Osteocyte (in vitro differentiated cells): ENCODE measurements at places on chromosomes 13 and 19. TPM values are rescaled to one million over a fixed set of nuclear protein-coding genes. Genes with fewer than 3 reads are reported as not detected.

GRCh38 chr19:3178377-3178972, at the start of gene S1PR4:
Gene S1PR4, plus strand, starts transcription at chr19:3178769. Its CDS starts 24 bp downstream, at chr19:3178793.
- H3K27me3 ChIP-seq: no peaks in the 10 kb centered on the region
- H3K27ac ChIP-seq: no peak within 1 kb of the TSS
- H3K36me3 ChIP-seq: no peaks in the 10 kb centered on the region
- no peak within 1 kb of the TSS for H3K4me3 ChIP-seq

GRCh38 chr19:1453525-1454364, 3.8 kb downstream of the APC2 start:
- H3K4me1 ChIP-seq: peaks cover 9% of the 10 kb centered on the region
- no peak overlapping the region for H3K27ac ChIP-seq
- H3K36me3 ChIP-seq: no peaks in the 10 kb centered on the region
- no peak overlapping the region for H3K4me3 ChIP-seq

DNA sequence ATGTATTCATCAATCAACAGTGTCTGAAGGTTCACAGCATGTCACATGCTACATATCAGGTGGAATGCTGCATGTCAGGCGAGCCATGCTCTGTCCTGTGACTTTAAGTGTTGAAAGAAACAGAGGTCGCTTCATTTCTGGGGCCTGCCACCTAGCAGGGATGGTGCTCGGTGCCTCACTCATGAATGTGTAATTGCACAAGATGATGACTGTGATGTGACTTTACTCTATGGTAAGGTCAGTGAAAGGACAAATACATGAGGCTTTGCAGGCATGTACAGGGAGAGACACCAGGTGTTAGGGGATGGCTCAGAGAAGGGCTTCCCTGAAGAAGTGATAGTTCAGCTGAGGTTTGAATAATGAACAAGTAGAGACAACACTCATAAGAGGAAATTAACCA, 66.7 kb downstream of the FRY start:
- H3K4me1 ChIP-seq: no peaks in the 10 kb centered on the region
- no peaks in the 10 kb centered on the region for H3K36me3 ChIP-seq

- H3K36me3 ChIP-seq: peaks cover 23% of the 10 kb centered on the region
Measured at GRCh38 chr19:11096210-11096841, 7.1 kb downstream of the LDLR start.

GRCh38 chr13:68872338-68872737, 1235.3 kb upstream of the ATXN8OS start:
- DNase-seq: no peak
- no peaks in the 10 kb centered on the region for H3K36me3 ChIP-seq
- H3K4me3 ChIP-seq: no peak overlapping the region
- no peaks in the 10 kb centered on the region for H3K27me3 ChIP-seq

DNA sequence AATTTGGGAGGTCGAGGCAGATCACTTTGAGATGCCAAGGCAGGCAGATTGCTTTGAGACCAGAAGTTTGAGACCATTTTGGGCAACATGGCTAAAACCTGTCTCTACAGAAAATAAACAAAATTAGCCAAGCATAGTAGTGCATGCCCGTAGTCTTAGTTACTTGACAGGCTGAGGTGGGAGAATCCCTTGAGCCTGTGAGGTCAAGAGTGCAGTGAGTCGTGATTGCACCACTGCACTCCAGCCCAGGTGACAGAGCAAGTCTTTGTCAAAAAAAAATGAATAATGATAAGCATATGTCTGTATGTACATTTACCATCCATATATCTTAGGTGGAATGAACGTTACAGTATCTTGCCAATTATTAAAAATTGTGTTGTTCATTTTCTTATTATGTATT, 2447.7 kb downstream of the PCDH9 start:
- no peak overlapping the region for H3K4me3 ChIP-seq
- no peaks in the 10 kb centered on the region for H3K4me1 ChIP-seq
- H3K27me3 ChIP-seq: no peaks in the 10 kb centered on the region

GRCh38 chr13:27774651-27775050, 17.6 kb upstream of the GSX1 start:
- peaks cover 40% of the 10 kb centered on the region for H3K27me3 ChIP-seq
- H3K4me1 ChIP-seq: no peaks in the 10 kb centered on the region
- H3K4me3 ChIP-seq: no peak overlapping the region

DNA sequence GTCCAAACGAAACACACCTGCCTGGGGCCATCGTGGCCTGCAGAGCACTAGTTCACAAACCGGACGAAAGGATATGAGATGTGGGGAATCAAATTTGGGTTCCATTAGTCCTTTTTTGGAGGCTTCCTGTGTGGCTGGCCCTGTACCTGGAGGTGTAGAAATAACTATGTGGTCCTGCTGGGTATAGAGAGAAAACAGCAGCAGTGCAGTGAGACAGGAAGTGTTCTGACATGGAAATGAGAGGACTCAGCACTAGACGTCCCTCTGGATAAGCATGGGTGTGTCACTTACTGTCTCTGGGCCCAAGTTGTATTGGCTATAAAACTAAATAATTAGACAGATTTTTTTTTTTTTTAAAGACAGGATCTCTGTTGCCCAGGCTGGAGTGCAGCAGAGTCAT, 12.3 kb downstream of the KDELR1 start:
- peaks cover 19% of the 10 kb centered on the region for H3K36me3 ChIP-seq
- DNase-seq: no peak
- no peaks in the 10 kb centered on the region for H3K4me1 ChIP-seq
- no peak overlapping the region for H3K4me3 ChIP-seq
- no peaks in the 10 kb centered on the region for H3K27me3 ChIP-seq
- H3K27ac ChIP-seq: no peak overlapping the region

DNA sequence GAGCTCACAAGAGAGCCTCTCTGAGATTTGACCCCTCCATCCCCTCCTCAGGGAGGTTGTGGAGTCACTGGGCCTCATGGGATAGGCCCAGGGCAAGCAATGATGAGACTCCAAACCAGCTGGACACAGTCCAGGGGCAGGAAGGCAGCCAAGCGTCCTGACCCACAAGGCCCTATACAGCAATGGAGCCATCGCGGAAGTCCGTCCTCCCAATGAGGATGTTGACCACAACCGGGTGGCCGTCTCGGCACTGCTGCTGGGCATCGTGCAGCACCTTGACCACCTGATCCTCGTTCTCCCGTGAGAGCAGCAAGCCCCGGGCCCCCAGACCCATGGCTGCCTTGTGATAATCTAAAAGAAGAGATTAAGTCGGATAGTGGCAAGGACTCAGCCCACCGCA, 7.9 kb downstream of the SYDE1 start:
- peaks cover 37% of the 10 kb centered on the region for H3K36me3 ChIP-seq
- H3K4me1 ChIP-seq: peaks cover 4% of the 10 kb centered on the region
- no peak overlapping the region for H3K27ac ChIP-seq
- no peak for DNase-seq
- H3K4me3 ChIP-seq: no peak overlapping the region

DNA sequence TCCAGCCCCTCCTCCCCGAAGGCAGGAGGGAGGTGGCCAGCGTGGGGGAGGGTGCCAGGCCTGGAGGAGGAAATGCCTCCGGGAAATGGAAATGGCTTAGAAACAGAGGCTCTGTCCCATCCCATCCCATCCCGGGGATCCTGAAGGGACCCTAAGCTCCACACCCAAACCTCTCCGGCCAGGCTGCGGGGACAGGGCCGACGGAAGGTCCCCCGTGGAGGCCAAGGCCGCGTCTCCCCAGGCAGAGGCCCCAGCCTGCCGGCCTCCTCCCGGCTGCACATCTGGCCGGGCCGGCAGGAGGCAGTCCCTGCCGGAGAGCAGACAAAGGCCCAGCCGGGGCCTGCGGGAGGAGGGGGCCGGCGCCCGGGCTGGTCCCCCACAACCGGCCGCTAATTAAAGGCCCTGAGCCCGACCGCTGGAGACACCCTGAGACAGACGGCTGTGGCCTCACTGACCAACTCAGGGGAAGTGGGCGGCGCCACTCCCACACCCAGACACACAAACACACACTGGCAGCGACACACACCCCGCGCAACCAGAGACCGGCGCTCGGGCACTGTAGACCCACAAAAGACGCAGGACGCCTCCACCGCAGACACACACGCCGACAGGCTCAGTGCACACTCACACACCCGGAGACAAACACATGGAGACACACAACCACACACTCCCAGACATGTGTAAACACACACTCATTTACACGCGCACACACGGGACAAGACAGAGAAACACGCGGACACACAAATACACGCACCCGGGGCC, 1.1 kb downstream of the ADAMTS10 start:
- peaks cover 12% of the 10 kb centered on the region for H3K36me3 ChIP-seq
- peaks cover 39% of the 10 kb centered on the region for H3K4me1 ChIP-seq
- peak; percentile 88 for DNase-seq
- peak overlapping the region; percentile 90 for H3K27ac ChIP-seq

GRCh38 chr13:35872369-35872768, 258.8 kb downstream of the DCLK1 start:
- no peak overlapping the region for H3K27ac ChIP-seq
- no peaks in the 10 kb centered on the region for H3K36me3 ChIP-seq
- no peak for DNase-seq
- no peak overlapping the region for H3K4me3 ChIP-seq

DNA sequence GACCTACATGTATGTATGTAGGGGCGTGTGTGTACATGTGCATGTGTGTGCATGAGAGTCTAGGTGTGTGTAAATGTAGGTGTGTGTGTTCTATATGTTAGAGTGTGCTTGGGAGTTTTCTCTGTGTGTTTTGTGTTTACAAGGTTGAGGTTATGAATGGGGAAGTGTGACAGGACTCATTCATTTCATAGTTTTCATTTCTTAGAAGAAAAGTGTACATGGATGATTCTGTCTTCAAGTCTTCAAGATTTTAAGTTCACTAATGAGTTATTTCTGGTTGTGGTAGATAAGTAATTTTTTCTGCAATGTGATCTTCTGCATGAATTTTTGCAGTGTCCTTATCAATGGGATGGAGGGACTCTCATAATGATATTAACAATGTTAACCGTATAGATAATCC, 118.2 kb upstream of the SLC10A2 start:
- H3K4me1 ChIP-seq: peaks cover 17% of the 10 kb centered on the region
- no peak for DNase-seq
- H3K27ac ChIP-seq: no peak overlapping the region
- H3K27me3 ChIP-seq: no peaks in the 10 kb centered on the region

DNA sequence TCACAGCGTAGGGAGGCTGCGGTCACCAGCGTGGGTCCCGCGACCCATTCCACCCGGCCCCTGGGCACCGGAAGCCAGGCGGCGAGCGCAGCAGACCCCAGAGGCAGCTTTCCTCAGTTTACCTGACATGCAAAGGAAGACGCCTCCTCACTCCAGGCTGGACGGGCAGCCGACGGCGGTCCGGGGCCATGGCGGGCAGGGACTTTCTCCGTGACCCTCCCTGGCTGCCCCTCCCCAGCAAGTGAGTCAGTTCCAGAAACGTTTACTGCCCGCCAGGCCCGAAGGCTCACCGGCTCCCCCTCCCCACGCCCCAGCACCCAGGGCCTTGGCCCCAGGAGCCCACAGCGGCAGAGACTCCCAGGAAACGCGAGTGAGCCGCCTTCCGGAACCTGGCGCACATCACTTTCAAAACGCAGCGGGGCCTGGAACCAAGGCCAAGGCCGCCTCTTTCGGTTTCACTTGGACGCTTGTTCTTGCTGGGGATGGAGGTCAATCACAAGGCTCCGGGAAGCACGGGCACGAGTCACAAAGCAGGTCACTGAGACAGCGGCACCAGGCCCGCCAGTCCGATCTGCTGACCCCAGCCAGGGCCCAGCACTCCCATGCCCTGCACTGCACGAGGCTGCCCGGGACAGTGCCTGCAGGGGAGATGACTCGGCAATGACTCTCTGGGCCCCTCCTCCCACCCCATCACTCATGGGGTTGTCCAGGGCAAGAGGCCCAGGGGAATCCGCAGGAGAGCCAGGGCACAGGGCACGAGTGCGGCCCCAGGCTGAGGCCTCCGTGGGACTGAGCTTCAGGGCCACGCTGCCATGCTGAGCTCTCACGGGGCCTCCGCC, 5.3 kb downstream of the SBNO2 start:
- DNase-seq: peak; percentile 87
- peak overlapping the region; percentile 93 for H3K27ac ChIP-seq
- H3K36me3 ChIP-seq: no peaks in the 10 kb centered on the region
- H3K4me3 ChIP-seq: peak overlapping the region; percentile 67
- H3K27me3 ChIP-seq: no peaks in the 10 kb centered on the region

DNA sequence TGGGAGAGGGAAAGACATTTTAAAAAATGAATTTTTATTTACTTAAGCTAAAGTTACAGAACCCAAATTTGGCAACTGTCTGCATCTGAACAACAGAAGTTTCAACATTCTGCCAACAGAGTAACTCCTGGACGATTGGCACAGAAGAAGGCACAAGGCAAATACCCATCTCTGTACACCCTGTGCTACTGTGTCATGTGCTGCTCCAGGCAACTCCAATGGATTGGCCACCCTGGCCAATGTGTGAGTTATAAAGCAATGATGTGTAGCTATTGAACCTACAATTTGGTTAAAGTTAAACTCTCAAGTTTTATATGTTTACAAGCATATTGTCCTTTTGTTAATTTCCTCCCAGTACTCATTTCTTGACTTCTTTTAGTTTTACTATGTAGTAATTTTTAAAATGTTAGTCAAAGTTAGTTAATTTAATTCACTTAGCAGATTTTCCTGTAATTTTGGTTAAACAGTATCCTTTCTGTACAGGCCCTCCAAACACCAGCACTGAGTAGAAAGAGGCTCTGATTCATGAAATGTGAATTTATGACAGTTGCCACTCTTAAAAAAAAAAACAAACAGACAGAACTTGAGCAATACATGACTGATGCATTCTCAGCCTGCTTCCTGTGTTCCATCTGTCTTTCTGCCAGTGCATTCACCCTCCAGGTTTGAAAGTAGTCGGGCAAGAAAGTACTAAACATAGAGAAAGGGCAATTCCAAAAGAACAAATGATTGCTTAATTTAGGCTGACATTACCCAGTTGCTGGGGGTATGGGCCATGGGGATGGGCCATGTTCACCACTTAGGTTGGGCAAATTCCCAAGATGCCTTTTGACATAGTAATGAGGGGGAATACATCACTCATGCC, 5.9 kb downstream of the STARD13 start:
- peak overlapping the region; percentile 92 for H3K27ac ChIP-seq
- peaks cover 86% of the 10 kb centered on the region for H3K4me1 ChIP-seq
- H3K4me3 ChIP-seq: peak overlapping the region; percentile 45
- peaks cover 35% of the 10 kb centered on the region for H3K36me3 ChIP-seq
- H3K27me3 ChIP-seq: no peaks in the 10 kb centered on the region
- no peak for DNase-seq

GRCh38 chr19:5086725-5087439, 118.0 kb downstream of the KDM4B start:
- no peak overlapping the region for H3K4me3 ChIP-seq
- DNase-seq: no peak
- no peak overlapping the region for H3K27ac ChIP-seq
- peaks cover 13% of the 10 kb centered on the region for H3K4me1 ChIP-seq
- H3K27me3 ChIP-seq: no peaks in the 10 kb centered on the region

YJEFN3 gene
- total RNA-seq: 6.1 and 6.3 TPM in 2 replicates

MBD3L2 gene
- total RNA-seq: not detected in 2 replicates

UPK1A gene
- not detected in 2 replicates for total RNA-seq

ZNF541 gene
- not detected in 2 replicates for total RNA-seq

ERFL gene
- total RNA-seq: 0.29 and 0.38 TPM in 2 replicates

RFPL4A gene
- total RNA-seq: not detected in 2 replicates

ATP1A3 gene
- total RNA-seq: not detected in 2 replicates

GPI gene
- total RNA-seq: 181 and 192 TPM in 2 replicates

SMIM24 gene
- total RNA-seq: not detected in 2 replicates

CGB8 gene
- not detected in 2 replicates for total RNA-seq

SMIM17 gene
- total RNA-seq: 0.32 and 0.57 TPM in 2 replicates

ONECUT3 gene
- total RNA-seq: not detected in 2 replicates

DHRS12 gene
- total RNA-seq: 9.2 and 9.3 TPM in 2 replicates
